ENCODE measurements at places on chromosomes 3 and 15. TPM values are rescaled to one million over a fixed set of nuclear protein-coding genes. Genes with fewer than 3 reads are reported as not detected.
A peak's percentile ranks its signal among the peaks of the same experiment; 100 is the strongest.

- DNase-seq, result no peak
- H3K27ac ChIP-seq, result no peak overlapping the region
- H3K36me3 ChIP-seq, result no peaks in the 10 kb centered on the region
- peaks cover 3% of the 10 kb centered on the region for H3K4me1 ChIP-seq
- no peaks in the 10 kb centered on the region for H3K27me3 ChIP-seq
These were observed 11.4 kb downstream of the SPRED1 start for GRCh38 chr15:38263996-38264395.

- H3K27ac ChIP-seq, result no peak overlapping the region
- DNase-seq, result peak; percentile 51
- no peaks in the 10 kb centered on the region for H3K36me3 ChIP-seq
- no peaks in the 10 kb centered on the region for H3K27me3 ChIP-seq
- H3K4me1 ChIP-seq, result no peaks in the 10 kb centered on the region
These were observed 93.1 kb downstream of the STAG1 start for GRCh38 chr3:136658946-136659682.

- no peak within 1 kb of the TSS for H3K4me3 ChIP-seq
- DNase-seq, result peak; percentile 98
- H3K4me1 ChIP-seq, result no peaks in the 10 kb centered on the region
- H3K36me3 ChIP-seq, result no peaks in the 10 kb centered on the region
- no peak within 1 kb of the TSS for H3K27ac ChIP-seq
- H3K27me3 ChIP-seq, result no peaks in the 10 kb centered on the region
These were observed at the start of gene AMIGO3 for GRCh38 chr3:49719214-49719884. AMIGO3 (minus strand) TSS chr3:49719684; CDS start chr3:49719465, 219 bp downstream.

DNA sequence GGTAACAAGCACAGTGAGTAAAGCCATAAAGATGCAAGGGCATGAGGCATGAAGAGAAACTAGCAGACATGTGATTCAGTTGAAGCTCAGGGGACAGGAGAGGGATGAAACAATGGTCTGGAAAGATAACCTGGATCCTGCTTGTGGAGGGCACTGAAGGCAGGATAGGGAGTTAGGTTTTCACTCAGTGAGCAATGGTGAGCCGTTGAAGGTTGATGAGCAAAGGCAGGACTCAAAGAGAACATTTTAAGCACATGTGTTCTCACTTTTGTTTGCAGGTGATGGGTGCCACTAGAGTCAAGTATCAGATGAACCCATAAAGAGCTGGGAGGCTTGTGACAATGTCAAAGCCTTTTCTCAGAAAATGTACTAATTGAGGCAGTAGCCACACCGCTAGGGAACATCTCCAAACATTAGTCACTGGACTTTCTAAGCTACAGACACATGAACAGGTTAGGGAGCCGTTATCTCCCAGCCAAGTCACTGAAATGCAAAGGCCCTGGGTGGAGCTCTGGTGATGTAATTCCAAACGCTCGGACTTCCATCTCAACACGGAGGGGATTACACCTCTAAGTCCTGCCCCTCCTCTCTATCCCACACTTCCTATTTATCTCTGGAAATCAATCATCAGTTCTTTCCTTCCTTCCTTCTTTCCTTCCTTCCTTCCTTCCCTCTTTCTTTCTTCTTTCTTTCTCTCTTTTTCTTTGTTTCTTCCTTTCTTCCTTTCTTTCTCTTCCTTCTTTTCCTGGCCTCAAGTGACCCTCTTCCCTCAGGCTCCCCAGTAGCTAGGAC lies 22.7 kb downstream of the KLHL6 start:
- no peak overlapping the region for H3K27ac ChIP-seq
- no peak for DNase-seq
- H3K36me3 ChIP-seq, result no peaks in the 10 kb centered on the region
- H3K27me3 ChIP-seq, result no peaks in the 10 kb centered on the region

GRCh38 chr3:32240159-32240545 lies 1.7 kb downstream of the CMTM8 start:
- H3K36me3 ChIP-seq, result no peaks in the 10 kb centered on the region
- H3K27me3 ChIP-seq, result no peaks in the 10 kb centered on the region
- DNase-seq, result no peak
- no peaks in the 10 kb centered on the region for H3K4me1 ChIP-seq
- no peak overlapping the region for H3K4me3 ChIP-seq
- no peak overlapping the region for H3K27ac ChIP-seq

Gene CTXN2
- not detected for total RNA-seq

Gene PAK6
- 0.91 TPM for total RNA-seq
